Left lung (tissue), 14 donors: ENCODE measurements at places on chromosomes 13 and 19.

DNA sequence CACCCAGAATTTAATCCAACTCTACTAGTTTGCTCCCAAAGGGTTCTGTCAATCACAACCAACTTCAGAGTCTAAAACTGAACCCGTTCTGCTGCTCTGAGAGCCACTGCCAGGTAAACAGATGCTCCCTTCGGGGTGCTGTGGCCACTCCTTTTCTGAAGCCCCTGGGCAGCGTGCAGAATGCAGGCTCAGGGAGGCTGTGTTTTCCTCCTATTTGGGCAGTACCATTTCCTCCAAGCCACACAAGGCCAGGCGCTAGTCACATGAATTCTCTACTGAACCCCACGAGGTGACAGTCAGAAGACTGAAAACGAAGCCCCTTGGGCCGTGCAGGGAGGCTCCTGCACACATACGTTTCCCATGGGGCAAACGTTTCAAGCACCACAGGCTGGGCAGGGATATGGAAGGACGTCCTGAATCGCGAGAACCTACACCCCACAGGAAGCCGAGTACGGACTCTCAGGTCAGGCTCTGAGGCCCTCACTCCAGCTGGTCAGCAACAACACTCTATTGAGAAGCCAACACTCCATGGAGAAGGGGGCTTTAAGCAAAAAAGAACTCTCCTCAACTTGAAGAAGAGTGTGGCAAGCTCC is 71.8 kb downstream of the CCDC70 start:
- H3K27ac ChIP-seq = no peak overlapping the region
- DNase-seq = no peak
- peaks cover 7% of the 10 kb centered on the region for H3K36me3 ChIP-seq
- no peaks in the 10 kb centered on the region for H3K4me1 ChIP-seq
- no peak overlapping the region for H3K4me3 ChIP-seq

DNA sequence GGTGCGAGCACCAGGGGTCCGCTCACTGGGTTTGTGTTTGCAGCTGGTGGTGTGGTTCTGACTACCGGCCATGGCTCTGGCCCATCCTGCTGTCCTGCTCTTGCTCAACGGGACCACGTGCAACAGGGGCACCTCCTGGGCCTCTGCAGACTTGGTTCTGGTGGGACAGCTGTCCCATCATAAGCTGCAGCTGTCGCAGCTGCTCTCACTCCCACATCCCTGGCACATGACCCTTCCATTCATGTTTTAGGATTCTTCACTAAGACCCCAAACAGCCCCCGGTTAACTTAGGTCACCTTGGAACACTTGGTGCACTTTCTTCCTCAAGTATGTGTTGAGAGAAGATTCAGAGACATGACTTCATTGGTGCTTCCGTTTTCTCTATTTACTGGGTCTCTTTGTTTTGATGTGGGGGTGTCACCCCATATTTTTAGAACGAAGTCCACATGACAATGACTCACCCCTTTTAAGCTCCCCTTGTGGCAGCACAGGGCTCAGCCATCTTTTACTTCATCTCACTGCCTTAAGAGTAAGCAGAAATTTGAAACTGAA is 68.4 kb upstream of the ARHGEF7 start:
- no peaks in the 10 kb centered on the region for H3K27me3 ChIP-seq
- H3K4me1 ChIP-seq = no peaks in the 10 kb centered on the region
- DNase-seq = no peak
- H3K4me3 ChIP-seq = no peak overlapping the region

DNA sequence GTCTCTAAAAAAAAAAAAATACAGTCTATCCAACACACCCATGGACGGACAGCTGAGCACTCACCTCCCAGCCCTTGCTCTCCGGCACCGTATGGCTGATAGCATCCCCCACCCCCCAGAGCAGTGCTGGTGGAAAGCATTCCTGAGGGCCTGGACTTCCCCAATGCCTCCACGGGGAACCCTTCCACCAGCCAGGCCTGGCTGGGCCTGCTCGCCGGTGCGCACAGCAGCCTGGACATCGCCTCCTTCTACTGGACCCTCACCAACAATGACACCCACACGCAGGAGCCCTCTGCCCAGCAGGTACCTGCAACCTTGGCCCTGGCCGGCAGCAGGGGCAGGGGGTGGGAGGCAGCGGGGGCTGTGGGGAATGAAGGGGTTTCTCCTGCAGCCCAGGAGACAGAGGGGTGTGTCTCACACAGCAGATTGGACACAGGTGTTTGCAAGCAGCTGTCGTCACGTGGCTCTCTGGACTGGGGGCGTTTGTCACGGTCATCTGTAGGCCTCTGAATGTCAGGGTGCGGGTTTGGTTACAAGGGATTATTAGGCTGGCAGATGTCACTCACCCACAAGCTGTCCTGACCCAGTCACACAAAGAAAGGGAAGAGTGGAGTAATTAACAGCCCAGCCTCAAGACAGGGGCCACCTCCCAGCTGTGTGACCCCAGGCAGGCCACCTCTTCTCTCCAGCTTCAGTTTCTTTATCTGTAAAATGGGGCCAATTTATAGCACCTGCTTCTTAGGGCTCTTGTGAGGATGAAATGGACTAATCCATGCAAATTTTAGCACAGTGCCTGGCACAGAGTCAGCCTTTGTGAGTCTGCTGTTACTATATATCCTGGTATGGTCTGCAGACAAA is 19.3 kb downstream of the PLD3 start:
- H3K27ac ChIP-seq = no peak overlapping the region
- peaks cover 4% of the 10 kb centered on the region for H3K36me3 ChIP-seq
- no peaks in the 10 kb centered on the region for H3K27me3 ChIP-seq
- DNase-seq = no peak

DNA sequence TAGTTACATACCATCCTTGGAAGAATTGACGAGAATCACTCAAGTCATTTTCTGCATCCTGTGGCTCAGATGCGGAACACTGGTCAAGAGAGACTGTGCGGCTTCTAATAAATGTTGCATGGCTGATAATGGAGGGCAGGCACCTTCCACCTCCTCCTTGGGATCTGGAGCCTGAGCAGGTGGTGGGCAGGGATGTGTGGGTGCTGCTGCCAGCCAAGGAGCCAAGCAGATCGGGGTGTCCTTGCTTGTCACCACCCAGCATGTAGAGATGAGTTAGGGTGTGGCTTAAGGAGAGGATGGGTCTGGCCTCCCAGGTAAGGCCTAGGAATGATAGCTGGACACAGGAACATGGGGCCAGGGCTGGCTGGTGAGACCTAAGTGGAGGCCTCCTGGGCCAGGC is 17.5 kb downstream of the GPI start:
- H3K4me1 ChIP-seq = no peaks in the 10 kb centered on the region
- no peaks in the 10 kb centered on the region for H3K36me3 ChIP-seq
- no peak overlapping the region for H3K4me3 ChIP-seq
- H3K27me3 ChIP-seq = no peaks in the 10 kb centered on the region
- H3K27ac ChIP-seq = no peak overlapping the region

DNA sequence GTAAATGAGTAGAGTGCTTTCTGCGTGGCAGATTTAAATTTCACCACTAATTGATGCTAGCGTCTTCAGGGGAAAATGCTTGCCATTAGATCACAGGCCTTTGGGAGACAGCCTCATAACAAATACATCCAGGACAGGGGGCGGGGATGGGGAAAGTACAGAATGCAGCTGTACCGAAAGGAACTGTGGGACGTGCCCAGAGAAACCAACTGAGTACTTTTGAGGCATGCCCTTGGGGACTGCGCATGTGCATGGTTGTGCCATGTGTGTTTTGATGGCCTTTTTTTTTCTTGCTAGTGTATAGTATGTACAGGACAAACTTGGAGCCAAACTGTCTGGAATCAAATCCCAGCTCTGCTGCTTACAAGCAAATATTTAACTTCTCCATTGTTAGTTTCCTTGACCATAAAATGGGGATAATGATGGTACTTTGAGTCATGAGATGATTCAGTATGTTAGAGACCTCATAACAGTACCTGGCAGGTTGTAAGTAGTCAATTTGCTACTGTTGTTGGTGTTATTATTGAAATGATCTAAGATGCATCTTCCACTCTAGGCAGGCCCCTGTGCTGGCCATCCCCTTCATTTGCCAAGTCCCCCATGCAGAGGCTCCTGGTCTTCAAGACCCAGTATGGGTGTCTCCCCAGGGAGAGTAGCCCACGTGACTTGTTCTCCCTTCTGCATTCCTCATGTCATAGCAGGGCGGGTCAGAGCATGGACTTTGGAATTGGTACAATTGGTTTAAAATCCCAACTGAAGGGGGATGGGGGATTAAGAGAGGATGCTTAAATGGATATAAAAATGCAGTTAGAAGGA is 68.3 kb upstream of the NPAS1 start:
- H3K27ac ChIP-seq = no peak overlapping the region
- DNase-seq = peak; percentile 33
- no peak overlapping the region for H3K4me3 ChIP-seq
- no peaks in the 10 kb centered on the region for H3K36me3 ChIP-seq
- peaks cover 29% of the 10 kb centered on the region for H3K4me1 ChIP-seq

DNA sequence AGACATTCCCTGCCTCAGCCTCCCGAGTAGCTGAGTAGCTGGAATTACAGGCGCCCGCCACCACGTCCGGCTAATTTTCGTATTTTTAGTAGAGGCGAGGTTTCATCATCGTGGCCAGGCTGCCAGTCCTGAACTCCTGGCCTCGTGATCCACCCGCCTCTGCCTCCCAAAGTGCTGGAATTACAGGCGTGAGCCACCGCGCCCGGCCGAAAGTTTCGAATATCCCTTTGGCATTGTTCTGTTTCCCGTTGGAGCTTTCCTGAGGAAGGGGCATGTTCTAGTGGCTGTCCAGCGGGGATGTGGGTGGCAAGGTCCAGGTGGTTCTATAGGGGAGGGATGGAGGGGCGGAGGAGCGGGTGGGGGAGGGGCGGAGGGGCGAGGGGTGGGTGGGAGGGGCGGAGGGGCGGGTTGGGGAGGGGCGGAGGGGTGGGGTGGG is 2.1 kb upstream of the BSG start:
- no peak overlapping the region for H3K4me3 ChIP-seq
- no peaks in the 10 kb centered on the region for H3K27me3 ChIP-seq
- H3K36me3 ChIP-seq = no peaks in the 10 kb centered on the region
- peak; percentile 50 for DNase-seq
- H3K27ac ChIP-seq = no peak overlapping the region
- H3K4me1 ChIP-seq = peaks cover 33% of the 10 kb centered on the region

DNA sequence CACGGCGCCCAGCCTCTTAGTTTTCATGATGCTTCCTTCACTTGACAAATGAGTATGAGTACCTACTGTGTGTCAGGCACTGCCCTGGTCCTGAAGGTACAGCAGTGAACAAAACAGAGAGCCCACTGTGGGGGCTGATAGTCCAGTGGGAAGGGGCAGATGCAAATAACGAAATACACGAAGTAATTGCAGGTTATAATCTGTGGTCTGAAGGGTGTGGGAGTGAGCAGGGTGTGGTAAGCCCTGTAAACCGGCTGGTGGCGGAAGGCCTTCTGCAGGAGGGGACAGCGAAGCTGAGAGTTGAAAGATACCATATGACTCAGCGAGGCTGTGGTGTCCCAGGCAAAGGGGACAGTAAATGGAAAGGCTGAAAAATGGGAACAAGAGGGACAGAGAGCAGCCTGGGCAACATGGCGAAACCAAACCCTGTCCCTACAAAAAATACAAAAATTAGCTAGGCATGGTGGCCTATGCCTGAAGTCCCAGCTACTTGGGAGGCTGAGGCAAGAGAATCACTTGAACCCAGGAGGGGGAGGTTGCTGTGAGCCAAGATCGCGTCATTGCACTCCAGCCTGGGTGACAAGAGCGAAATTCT is 60.5 kb downstream of the MAP4K1 start:
- no peaks in the 10 kb centered on the region for H3K4me1 ChIP-seq
- no peaks in the 10 kb centered on the region for H3K36me3 ChIP-seq
- DNase-seq = no peak
- no peak overlapping the region for H3K4me3 ChIP-seq
- no peaks in the 10 kb centered on the region for H3K27me3 ChIP-seq
- no peak overlapping the region for H3K27ac ChIP-seq

DNA sequence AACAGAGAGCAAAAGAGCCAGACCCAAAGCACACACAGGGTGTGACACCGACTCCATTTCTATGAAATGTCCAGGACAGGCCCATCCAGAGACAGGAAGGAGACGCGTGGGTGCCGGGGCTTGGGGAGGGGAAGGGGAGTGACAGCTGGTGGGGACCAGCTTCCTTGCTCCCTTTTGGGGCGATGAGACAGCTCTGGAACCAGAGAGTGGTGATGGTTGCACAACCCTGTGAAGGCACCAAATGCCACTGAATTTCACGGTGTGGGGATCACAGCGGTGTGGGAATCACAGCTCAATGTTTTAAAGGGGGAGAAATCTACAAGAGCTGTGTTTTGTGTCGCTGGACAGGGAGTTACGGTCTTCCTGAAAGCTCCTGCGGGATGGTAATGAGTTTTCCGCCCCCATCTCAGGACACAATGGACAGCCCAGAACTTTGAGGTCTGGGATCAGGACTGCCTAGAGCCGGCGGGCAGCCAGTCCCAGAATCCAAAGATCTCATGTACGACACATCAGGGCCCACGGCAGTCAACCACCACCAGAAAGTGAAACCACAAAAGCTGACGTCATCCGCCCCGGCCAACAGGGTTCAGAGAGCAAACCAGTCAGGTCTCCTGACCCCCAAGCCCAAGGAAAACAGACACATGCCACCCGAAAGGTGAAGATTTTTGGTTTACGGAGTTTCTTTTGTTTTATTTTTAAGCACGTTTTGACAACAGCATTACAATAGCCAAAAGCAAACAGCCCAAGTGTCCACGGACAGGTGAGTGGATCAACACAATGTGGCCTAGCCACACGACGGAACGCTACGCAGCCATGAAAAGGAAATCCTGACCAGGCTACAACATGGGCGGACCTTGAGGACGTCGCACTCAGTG is 7.3 kb downstream of the SGTA start:
- H3K27me3 ChIP-seq = no peaks in the 10 kb centered on the region
- H3K4me3 ChIP-seq = peak overlapping the region; percentile 21
- no peaks in the 10 kb centered on the region for H3K4me1 ChIP-seq
- no peaks in the 10 kb centered on the region for H3K36me3 ChIP-seq
- DNase-seq = no peak
- peak overlapping the region; percentile 82 for H3K27ac ChIP-seq

DNA sequence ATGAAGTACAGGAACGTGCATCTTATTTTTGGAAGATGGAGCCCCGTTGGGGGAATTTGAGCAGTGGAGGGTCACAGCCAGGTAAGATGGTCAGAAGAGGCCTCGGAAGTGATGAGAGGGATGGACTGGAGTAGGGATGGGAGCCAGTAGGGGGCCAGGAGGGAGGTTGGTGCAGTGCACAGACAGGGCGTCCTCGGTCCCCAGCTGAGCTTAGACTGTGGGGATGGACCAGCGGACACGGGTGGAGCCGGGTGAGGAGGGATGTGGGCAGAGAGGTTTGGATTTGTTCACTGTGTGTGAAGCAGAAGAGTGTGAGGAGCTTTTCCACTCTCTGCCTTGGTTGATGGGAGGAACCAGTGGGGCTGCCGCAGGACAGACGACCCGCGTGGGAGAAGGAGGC is 10.6 kb downstream of the RPS9 start:
- H3K27ac ChIP-seq = peak overlapping the region; percentile 90
- no peaks in the 10 kb centered on the region for H3K27me3 ChIP-seq
- no peak for DNase-seq
- H3K36me3 ChIP-seq = peaks cover 31% of the 10 kb centered on the region

GRCh38 chr19:31357315-31357673 is 8.1 kb upstream of the TSHZ3 start:
- peaks cover 76% of the 10 kb centered on the region for H3K27me3 ChIP-seq
- no peaks in the 10 kb centered on the region for H3K4me1 ChIP-seq
- DNase-seq = no peak
- no peak overlapping the region for H3K27ac ChIP-seq

- H3K4me3 ChIP-seq = no peak overlapping the region
- H3K27me3 ChIP-seq = no peaks in the 10 kb centered on the region
These were observed 150.6 kb downstream of the DIAPH3 start for GRCh38 chr13:60013166-60013565.
